ENCODE measurements at places on chromosomes 3 and 15. TPM values are rescaled to one million over a fixed set of nuclear protein-coding genes. Genes with fewer than 3 reads are reported as not detected.

The TRANK1 gene
- polyA plus RNA-seq: 1.7 TPM

The CX3CR1 gene
- 0.45 TPM for polyA plus RNA-seq

The ANO10 gene
- 10.3 TPM for polyA plus RNA-seq

The OR5K2 gene
- not detected for polyA plus RNA-seq

The SATB1 gene
- polyA plus RNA-seq: 5.3 TPM
